Left forelimb (tissue), 1 donor: ENCODE measurements at places on chromosomes 2 and 18.

GRCh38 chr18:10121786-10122515 lies 208.1 kb downstream of the VAPA start:
- no peak for DNase-seq

DNA sequence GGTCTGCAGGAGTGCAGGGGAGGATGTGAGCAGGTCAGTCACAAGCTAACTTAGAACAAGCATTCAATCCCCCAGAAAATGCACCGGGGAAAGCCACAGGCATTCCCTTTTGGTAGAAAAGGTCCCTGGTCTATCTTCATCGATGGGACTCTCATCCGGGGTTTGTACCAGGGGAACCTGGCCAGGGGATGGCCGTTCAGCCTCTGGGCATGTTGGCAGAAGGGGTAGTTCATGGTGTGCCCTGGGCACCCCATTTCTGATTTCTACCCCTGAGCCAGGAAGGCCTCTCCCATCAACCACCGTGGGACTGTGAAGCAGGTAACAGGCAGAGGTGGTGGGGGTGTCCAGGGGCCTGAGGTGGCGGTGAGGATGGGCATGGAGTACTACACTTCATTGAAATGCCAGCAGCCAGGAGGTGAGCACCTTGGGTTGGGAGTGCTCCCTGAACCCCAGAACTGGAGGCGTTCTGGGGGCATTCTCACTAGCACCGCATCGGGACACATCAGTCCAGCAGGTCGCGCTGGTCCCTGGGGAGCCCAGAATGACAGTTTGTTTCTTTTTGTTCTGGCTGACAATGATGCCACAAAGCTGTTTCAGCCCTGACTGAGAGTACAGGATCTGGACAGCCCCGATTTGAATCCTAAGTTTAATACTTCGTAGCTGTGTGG lies 172.3 kb downstream of the SMAD7 start:
- no peak for DNase-seq

- DNase-seq = no peak
Measured at GRCh38 chr2:112493048-112493447, 11.1 kb downstream of the TTL start.

- DNase-seq = no peak
Measured at GRCh38 chr2:21981127-21981526, 857.4 kb downstream of the TDRD15 start.

GRCh38 chr18:52468496-52468895 lies 128.5 kb downstream of the DCC start:
- no peak for DNase-seq
